ENCODE measurements at places on chromosomes 13 and 19. TPM values are rescaled to one million over a fixed set of nuclear protein-coding genes. Genes with fewer than 3 reads are reported as not detected.
A peak's percentile ranks its signal among the peaks of the same experiment; 100 is the strongest.

DNA sequence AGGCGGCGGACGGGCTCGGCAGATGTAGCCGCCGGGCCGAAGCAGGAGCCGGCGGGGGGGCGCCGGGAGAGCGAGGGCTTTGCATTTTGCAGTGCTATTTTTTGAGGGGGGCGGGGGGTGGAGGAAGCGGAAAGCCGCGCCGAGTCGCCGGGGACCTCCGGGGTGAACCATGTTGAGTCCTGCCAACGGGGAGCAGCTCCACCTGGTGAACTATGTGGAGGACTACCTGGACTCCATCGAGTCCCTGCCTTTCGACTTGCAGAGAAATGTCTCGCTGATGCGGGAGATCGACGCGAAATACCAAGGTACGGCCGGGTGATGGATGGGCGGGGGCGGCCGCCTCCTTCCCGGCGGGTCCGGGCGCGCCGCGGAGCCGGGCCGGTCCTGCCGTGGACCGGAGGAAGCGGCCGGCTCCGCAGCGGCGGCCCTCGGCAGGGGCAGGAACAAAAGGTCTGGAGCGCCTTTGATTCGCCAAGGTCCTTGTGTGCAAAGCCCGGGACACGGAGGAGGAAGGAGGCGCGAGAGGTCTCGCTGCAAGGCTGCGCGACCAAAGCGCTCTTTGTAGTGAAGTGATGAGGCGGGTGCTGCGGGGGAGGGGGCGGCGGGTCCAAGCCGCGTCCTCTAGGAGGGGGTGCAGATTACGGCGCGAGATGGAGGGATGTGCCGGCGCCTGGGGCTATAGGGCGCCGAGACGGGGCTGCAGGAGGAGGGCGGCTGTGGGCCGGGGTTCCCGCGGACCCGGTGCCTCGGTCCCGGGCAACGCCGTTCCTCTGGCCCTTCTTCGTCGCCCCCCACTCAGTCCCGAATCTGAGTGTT lies 689 bp downstream of the ING1 start:
- DNase-seq = peak; percentile 55

GRCh38 chr13:110445183-110445582 lies 116.3 kb downstream of the RAB20 start:
- DNase-seq = no peak

Gene ZFR2
- total RNA-seq = 0.55 TPM

Gene LGALS7B
- 3.1 TPM for total RNA-seq

Measured in mucosa of gallbladder (tissue), 1 donor.